Pancreas (tissue), 10 donors: ENCODE measurements at places on chromosomes 6 and 20. TPM values are rescaled to one million over a fixed set of nuclear protein-coding genes. Genes with fewer than 3 reads are reported as not detected.

- no peak overlapping the region for H3K4me3 ChIP-seq
- no peaks in the 10 kb centered on the region for H3K27me3 ChIP-seq
- no peak for DNase-seq
Measured at GRCh38 chr6:43625393-43625992, 3.6 kb downstream of the GTPBP2 start.

DNA sequence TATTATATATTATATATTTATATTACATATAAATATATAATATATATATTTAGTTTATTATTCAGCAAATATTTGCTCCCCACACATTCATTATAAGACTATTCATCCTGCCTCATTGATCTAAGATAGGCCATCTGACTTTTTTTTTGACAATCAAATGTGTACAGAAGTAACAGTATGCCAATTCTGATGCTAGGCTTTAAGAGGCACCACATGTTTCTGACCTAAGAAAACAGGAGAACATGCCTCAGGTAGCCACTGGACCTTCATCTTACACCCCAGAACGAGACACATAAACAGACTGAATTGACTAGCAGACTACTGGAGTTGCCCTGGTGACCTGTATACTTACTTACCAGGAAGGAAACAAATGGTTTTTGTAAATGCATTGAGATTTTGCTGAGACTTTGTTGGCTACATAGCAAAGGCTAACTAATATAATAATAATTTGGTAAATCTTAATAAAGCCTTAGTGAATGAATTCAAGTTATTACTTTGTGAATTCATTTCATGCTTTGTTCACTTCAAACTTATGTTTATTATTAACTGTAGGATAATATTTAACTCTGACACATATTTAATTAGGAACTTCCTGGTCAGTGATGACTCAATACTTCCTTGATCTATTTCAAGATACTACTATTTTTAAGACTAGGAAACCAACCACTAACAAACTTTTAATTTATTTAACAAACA lies 13.4 kb upstream of the MYO6 start:
- H3K36me3 ChIP-seq: no peaks in the 10 kb centered on the region
- peaks cover 14% of the 10 kb centered on the region for H3K4me1 ChIP-seq
- peak; percentile 21 for DNase-seq
- no peaks in the 10 kb centered on the region for H3K27me3 ChIP-seq
- H3K4me3 ChIP-seq: no peak overlapping the region

GRCh38 chr20:63552481-63553249 lies 1.3 kb upstream of the FNDC11 start:
- no peaks in the 10 kb centered on the region for H3K4me1 ChIP-seq
- H3K27me3 ChIP-seq: no peaks in the 10 kb centered on the region
- no peaks in the 10 kb centered on the region for H3K36me3 ChIP-seq
- no peak overlapping the region for H3K27ac ChIP-seq

- H3K27me3 ChIP-seq: no peaks in the 10 kb centered on the region
- H3K36me3 ChIP-seq: no peaks in the 10 kb centered on the region
- H3K4me3 ChIP-seq: no peak overlapping the region
Measured at GRCh38 chr20:8431538-8432434, 299.7 kb downstream of the PLCB1 start.

DNA sequence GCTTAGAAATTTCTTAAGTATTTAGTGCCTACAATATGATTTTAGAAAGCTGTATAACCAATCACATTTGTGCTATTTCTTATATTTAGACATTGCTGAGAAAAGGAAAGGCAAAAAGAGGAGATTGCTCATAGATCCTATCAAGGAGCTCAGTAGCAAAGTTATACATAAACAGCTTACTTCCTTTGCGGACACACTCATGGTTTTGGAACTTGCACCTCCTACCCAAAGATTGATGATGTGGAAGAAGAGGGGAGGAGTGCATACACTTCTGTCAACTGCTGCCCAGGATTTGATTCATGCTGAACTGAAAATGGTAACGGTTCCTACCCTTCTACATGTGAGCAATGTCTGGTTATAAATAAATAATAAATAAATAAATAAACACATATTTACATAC lies 16.7 kb downstream of the RAD21L1 start:
- no peaks in the 10 kb centered on the region for H3K27me3 ChIP-seq
- DNase-seq: no peak
- H3K36me3 ChIP-seq: no peaks in the 10 kb centered on the region
- no peak overlapping the region for H3K27ac ChIP-seq

GRCh38 chr20:24753130-24753529 lies 195.9 kb upstream of the CST7 start:
- peaks cover 21% of the 10 kb centered on the region for H3K4me1 ChIP-seq
- no peak overlapping the region for H3K27ac ChIP-seq
- H3K36me3 ChIP-seq: no peaks in the 10 kb centered on the region
- DNase-seq: peak; percentile 61
- no peak overlapping the region for H3K4me3 ChIP-seq

GRCh38 chr6:89597988-89598387 lies 40.6 kb downstream of the LYRM2 start:
- no peak overlapping the region for H3K4me3 ChIP-seq
- H3K27me3 ChIP-seq: no peaks in the 10 kb centered on the region
- H3K4me1 ChIP-seq: no peaks in the 10 kb centered on the region
- H3K27ac ChIP-seq: no peak overlapping the region
- no peaks in the 10 kb centered on the region for H3K36me3 ChIP-seq

GRCh38 chr20:47274401-47275108 lies 81.9 kb downstream of the ZMYND8 start:
- no peak overlapping the region for H3K4me3 ChIP-seq
- H3K36me3 ChIP-seq: peaks cover 7% of the 10 kb centered on the region
- no peak overlapping the region for H3K27ac ChIP-seq
- no peak for DNase-seq
- H3K27me3 ChIP-seq: no peaks in the 10 kb centered on the region

DNA sequence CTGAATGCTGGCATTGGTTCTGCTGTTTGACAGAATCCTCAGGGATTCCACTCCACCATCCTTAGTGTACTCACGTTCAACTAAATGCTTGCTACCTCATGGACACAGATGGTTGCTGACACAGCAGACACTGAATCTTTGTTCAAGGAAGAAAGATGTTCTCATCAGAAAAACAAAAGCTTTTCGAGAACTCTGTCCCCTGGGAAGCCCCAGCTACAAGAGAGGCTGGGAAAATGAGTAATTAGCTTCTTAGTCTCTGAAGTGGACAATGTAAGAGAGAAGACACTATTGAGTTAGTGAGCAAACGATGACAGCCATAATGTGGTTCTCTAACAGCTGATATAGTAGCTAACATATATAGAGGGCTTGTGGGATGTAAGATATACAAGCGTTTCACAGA lies 30.9 kb upstream of the ENPP5 start:
- DNase-seq: no peak
- H3K27me3 ChIP-seq: no peaks in the 10 kb centered on the region
- no peaks in the 10 kb centered on the region for H3K36me3 ChIP-seq
- no peaks in the 10 kb centered on the region for H3K4me1 ChIP-seq
- H3K27ac ChIP-seq: no peak overlapping the region

The PI16 gene
- total RNA-seq: 0.59 TPM

The SPDEF gene
- total RNA-seq: 0.24 TPM

The KCNS1 gene
- total RNA-seq: not detected

DNA sequence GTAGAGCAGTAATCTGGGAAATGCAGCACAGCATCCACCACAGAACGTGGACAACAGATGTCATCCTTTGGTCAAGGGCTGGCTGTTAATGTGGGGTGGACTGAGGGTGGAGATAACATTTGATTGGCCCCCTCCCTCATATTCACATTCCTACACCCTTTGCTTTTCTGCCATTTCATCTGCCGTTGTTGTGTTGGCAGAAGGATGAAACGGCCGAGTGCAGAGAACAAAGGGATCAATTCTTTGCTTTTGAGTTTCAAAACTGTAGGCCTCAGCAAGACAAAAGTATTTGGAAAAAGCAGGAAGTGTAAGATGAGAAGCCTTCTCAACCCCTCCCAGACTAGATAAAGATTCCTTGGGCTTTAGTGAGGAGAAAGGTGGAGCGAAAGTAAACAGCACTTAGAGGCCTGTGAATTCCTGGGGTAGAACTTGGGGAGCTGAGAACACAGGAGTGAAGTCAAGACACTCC lies 74.2 kb upstream of the PHIP start:
- no peaks in the 10 kb centered on the region for H3K36me3 ChIP-seq
- H3K27me3 ChIP-seq: no peaks in the 10 kb centered on the region
- no peak for DNase-seq
- H3K4me3 ChIP-seq: no peak overlapping the region
- no peaks in the 10 kb centered on the region for H3K4me1 ChIP-seq

- no peak overlapping the region for H3K27ac ChIP-seq
- no peak overlapping the region for H3K4me3 ChIP-seq
- no peaks in the 10 kb centered on the region for H3K36me3 ChIP-seq
- no peak for DNase-seq
- no peaks in the 10 kb centered on the region for H3K4me1 ChIP-seq
Measured at GRCh38 chr6:79656134-79656533, 25.0 kb downstream of the SH3BGRL2 start.

- H3K36me3 ChIP-seq: no peaks in the 10 kb centered on the region
- no peak for DNase-seq
- no peaks in the 10 kb centered on the region for H3K4me1 ChIP-seq
- H3K27ac ChIP-seq: no peak overlapping the region
Measured at GRCh38 chr6:142443532-142443931, 141.7 kb downstream of the ADGRG6 start.

- no peak for DNase-seq
- H3K27ac ChIP-seq: no peak overlapping the region
- no peak overlapping the region for H3K4me3 ChIP-seq
- no peaks in the 10 kb centered on the region for H3K4me1 ChIP-seq
- H3K36me3 ChIP-seq: no peaks in the 10 kb centered on the region
Measured at GRCh38 chr6:40671001-40671693, 84.0 kb upstream of the LRFN2 start.

The OOEP gene
- not detected for total RNA-seq

DNA sequence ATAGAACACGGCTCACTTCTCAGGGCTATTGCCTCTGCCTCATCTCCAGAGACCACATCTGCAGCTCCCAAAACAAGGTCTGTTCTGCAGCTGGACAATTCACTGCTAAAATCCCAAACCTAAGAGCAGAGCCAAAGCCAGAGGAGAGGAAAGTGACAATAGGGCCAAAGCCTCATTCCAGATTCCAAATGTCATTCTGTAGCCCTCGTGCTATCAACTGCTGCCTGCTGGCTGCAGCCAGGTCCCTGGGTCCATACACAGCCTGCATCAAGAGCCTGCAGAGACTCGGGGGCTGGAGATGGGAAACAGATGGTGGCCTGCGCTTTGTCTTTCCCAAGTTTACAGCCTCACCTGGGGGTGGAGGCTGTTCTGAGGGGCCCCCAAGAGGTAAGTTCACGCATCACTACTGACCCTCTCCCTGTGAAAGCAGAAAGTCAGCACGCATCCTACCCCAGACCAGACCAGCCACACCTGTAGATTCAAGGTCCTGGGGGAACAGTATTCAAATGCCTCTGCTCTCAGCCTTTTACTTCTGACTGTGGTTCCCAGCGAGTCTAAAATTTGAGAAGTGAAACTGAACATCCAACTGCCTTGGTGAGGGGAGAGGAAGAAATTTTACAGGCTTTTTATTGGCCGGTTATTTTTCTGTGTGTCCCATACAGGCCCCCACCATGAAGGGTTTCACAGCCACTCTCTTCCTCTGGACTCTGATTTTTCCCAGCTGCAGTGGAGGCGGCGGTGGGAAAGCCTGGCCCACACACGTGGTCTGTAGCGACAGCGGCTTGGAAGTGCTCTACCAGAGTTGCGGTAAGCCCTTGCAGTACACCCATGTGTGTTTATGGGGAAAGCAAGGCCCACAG lies at the start of gene LY86:
TSS of gene LY86 (plus strand) at position 657 of the 860 bp plus-strand sequence. CDS start at position 672, 15 bp downstream.
- H3K36me3 ChIP-seq: no peaks in the 10 kb centered on the region
- H3K4me3 ChIP-seq: no peak within 1 kb of the TSS
- no peaks in the 10 kb centered on the region for H3K4me1 ChIP-seq
- no peak within 1 kb of the TSS for H3K27ac ChIP-seq
- no peaks in the 10 kb centered on the region for H3K27me3 ChIP-seq

DNA sequence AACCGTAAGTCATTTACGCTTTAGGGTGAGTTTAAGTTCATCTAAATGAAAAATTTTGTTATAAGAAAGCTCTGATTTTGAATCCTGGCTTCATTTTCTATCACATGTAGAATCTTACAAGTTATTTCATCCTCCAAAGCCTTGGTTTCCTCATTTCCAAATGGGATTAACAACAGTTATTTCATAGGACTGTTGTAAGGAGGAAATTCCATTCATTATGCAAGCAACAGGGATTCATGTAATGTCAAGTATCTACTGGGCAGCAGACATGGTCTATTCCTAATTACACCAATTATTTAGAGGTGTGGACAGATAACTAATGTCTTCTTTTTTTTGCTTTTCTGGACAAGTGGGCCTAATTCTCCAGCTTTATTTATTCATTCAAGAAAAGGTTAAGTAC lies 154.0 kb downstream of the PDSS2 start:
- H3K27ac ChIP-seq: no peak overlapping the region
- no peak for DNase-seq
- H3K36me3 ChIP-seq: no peaks in the 10 kb centered on the region
- no peaks in the 10 kb centered on the region for H3K4me1 ChIP-seq
- no peaks in the 10 kb centered on the region for H3K27me3 ChIP-seq

The SPO11 gene
- total RNA-seq: not detected

The PHACTR1 gene
- total RNA-seq: 9.3 TPM

The DEFB132 gene
- total RNA-seq: not detected

GRCh38 chr20:63591786-63592355 lies 17.8 kb upstream of the HELZ2 start:
- no peak overlapping the region for H3K4me3 ChIP-seq
- no peak overlapping the region for H3K27ac ChIP-seq
- H3K36me3 ChIP-seq: peaks cover 28% of the 10 kb centered on the region
- H3K4me1 ChIP-seq: no peaks in the 10 kb centered on the region
- H3K27me3 ChIP-seq: no peaks in the 10 kb centered on the region

DNA sequence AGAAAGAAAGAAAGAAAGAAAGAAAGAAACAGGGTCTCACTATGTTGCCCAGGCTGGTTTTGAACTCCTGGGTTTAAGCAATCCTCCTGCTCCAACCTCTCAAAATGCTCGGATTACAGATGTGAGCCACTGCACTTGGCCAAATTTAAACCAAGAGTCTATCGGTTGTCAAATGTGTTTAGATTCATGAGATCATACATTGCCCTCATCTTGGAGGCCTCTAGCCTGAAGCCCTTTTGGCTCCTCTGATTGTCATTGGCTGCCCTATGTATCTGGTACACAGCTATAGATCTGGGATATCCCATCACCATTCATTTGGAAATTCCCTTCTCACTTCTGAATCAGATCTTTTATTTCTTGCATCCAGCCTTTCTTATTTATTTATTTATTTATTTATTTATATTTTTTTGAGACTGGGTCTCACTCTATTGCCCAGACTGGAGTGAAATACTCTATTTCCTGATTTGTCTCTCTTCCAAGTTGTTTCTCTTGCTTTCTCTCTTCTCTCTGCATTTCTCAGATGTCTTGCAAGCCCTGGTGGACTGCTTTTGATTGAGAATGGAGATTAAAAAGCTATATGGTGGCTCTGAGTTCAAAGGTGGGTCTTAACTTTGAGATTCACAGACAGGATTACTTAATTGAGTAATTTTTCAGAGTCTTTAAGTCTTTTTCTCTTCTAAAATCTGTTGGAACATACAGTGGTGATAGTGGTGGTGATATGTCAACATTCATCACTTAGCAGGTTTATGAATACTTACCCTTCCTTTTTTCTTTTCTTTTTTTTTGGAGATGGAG lies 121.9 kb downstream of the GJA1 start:
- no peaks in the 10 kb centered on the region for H3K4me1 ChIP-seq
- no peak overlapping the region for H3K4me3 ChIP-seq
- H3K27me3 ChIP-seq: no peaks in the 10 kb centered on the region
- H3K27ac ChIP-seq: no peak overlapping the region
- H3K36me3 ChIP-seq: no peaks in the 10 kb centered on the region

- no peak overlapping the region for H3K4me3 ChIP-seq
- H3K27me3 ChIP-seq: no peaks in the 10 kb centered on the region
- H3K36me3 ChIP-seq: no peaks in the 10 kb centered on the region
- peak; percentile 9 for DNase-seq
- peaks cover 10% of the 10 kb centered on the region for H3K4me1 ChIP-seq
- H3K27ac ChIP-seq: no peak overlapping the region
Measured at GRCh38 chr20:32506721-32507120, 78.4 kb downstream of the NOL4L start.

The GGTLC1 gene
- 0.19 TPM for total RNA-seq
